ENCODE measurements at places on chromosomes 12 and 14.

- no peak for DNase-seq
Observed at GRCh38 chr12:103635419-103635818, 48.3 kb downstream of the STAB2 start.

GRCh38 chr12:2256453-2256852 lies 203.7 kb downstream of the CACNA1C start:
- no peak for DNase-seq

DNA sequence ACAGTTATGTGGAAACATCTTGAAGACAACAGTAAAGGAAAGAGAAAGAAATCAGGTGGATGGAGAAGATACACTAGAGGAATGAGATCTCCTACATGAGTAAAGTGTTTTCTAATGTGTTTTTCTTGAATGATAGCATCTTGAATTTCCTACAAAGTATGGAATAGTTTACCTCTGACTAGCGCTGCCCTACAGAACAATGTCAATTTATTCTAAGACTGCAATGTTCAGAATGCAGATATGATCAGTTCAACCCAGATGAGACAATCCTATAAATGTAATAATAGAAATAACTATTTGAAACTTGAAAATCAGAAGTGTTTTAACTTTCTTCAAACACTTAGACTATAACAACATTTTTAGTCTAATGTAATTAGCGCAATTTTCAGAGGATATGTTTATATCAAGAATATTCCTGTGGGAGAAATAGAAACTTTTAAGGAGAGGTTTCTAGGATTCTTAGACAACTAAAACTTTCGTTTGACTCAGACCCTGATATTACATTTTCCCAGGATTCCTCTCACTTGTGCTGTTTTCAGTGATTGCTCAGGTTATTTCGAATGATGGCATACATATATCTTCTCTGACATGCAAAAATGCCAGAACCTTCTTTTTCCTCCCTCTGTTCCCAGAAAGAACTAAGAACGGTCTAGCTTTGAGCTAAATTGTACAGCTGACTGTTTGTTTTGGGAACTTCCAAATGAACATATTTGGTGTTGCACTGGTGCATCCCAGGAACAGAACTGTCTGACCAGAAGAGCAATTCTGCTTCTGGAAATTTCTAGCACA lies 1017.4 kb downstream of the DIO2 start:
- DNase-seq = no peak

DNA sequence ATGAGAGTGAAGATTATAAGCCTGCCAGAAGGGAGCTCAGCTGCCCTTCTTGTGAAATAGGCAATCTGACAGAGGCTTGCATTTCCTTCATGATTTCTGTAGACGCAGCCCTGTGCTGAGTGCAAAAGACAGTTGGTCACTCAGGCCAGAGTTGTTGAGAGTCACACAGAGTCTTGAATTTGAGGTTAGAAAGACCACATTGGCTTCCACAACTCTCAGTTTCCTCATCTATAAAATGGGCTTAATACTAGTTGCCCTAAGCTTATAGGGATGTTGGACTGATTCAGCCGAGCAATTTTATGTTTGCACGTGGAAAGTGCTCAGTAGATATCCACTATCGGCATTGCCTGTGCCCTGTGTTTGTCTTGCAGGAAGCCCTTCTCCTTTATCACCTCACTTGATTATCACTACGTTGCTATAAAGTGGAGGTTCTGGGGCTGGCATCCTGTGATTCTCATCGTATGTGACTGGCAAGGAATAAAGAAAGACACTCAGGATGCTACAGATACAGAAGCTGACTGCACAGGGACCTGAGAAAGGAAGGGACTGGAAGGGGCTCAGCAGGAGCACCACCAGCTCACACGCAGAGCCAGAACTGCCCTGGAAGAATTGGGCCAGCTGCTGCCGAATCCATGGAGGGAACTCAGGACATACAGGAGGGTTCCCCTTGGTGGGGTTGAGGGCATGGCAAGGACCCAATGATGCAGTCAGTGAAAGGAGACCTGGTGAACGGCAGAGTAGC lies 19.8 kb upstream of the SERPINA4 start:
- no peak for DNase-seq

DNA sequence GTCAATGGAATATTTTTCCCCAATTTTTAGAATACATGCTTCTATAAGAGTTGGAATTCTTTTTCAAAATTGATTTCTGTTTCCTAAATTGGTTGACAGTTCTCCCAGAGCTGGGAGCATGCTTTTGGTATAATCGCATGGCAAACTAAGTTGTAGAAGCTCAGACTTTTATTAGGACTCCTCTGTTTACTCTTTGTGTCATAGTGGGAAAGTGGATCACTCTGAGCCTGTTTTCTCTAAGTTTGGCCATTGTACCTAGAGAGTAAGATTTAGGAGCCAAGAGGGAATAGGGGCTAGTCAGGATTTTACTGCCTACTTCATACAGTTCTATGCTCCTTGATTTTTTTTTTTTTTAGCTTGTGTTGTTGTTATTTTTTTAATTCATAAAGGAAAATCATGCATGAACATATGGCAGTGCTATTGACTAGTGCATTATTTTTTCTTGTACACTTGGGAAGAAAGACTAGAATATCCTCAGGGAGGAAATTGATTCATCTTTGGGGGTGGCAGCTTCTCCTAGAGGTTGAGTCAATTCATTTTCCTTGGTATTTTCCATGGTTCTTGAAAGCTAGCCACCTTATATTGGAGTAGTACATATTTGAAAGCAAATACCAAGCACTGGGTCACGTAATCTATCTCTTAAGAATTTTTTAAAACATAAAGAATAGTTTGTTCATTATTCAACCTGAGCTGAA lies 77.7 kb upstream of the TRAF3 start:
- DNase-seq = no peak

DNA sequence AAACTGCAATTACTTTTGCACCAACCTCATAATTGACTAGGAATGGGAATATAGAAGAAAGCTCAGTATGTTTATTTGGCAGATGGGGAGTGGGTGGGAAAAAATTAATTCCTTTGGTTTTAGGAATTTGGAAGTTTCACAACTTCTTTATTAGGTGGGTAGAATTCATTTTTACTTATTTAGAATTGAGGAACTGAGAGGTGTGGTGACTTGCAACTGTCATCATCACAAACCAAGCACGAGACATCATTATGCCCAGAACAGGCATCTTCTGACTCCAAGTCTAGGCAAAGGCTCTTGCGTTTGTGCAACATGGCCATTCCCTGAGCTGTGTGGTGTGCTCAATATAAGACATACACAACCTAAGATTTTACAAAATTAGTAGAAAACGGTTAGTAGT lies 380.0 kb downstream of the ATP23 start:
- no peak for DNase-seq

DNA sequence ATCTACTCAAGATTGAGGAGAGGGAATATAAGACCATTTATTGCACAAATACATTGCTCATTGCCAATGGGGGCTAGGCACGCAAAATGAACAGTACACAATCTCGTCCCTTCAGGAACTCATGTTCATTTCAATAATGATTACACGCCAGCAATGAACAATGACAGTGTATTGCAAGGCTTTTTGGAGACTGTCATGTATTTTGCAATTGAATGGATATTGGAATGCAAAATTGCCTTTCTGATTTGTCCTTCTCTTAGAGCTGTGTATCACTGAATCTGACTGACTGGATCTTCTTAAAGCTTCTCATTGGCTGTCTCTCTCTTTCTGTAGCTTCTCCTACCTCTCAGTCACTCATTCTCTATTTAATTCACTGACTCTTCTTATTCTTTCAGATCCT lies 400.2 kb upstream of the DCN start:
- no peak for DNase-seq

GRCh38 chr12:101064721-101065120 lies 145.3 kb downstream of the SLC5A8 start:
- no peak for DNase-seq

DNA sequence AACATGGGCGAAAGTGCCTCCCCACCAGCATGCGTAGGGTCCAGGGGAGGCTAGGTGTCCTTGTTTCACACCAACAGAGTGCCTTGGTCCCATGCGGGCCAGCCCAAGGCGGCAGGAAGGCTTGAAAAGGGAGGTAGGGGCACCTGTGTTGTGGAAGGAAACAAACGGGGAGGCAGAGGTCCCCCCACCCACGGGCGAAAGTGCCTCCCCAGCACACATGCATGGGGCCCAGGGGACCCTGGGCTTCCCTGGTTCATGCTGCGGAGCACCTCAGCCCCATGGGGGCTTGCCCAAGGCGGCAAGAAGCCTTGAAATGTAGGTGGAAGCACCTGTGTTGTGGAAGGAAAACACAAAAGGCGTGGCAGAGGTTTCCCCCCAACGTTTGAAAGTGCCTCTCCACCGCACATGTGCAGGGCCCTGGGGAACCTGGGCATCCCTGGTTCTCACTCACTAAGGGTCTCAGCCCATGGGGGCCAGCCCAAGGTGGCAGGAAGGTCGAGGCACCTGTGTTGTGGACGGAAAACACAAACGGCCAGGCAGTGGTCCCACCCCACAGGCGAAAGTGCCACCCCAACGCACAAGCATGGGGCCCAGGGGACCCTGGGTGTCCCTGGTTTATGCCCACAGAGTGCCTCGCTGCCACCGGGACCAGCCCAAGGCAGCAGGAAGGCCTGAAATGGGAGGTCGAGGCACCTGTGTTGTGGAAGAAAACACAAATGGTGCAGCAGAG lies 374.7 kb downstream of the ALG10 start:
- DNase-seq = peak; percentile 1

DNA sequence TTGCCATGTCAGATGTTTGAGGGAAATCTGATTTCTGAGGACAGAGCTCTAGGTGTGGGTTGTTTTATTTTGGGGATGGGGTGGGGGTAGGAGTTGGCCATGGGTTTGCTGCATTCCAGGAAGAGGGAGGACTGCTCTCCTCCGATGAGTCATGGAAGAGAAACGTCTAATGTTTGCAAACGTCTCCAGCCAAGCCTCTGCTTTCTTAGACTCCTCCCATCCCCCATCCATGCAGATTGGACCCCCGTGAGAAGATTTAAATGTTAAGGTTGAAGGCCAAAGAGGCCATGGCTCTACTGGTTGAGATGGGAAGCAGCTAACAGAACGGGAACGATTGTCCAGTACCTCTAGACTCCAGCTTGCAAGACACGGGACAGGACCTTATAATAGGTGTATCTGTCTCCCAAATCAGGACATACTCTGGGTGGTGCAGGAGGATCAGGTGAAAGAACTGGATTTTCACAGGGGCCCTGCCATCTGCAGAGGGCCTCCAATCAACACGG lies 11.4 kb upstream of the ATP2A2 start:
- no peak for DNase-seq

- no peak for DNase-seq
Observed at GRCh38 chr14:72856530-72857266, 37.2 kb downstream of the DPF3 start.

GRCh38 chr14:73780896-73781295 lies 66.7 kb upstream of the PNMA1 start:
- no peak for DNase-seq

GRCh38 chr14:99356031-99356608 lies 84.1 kb upstream of the BCL11B start:
- no peak for DNase-seq

DNA sequence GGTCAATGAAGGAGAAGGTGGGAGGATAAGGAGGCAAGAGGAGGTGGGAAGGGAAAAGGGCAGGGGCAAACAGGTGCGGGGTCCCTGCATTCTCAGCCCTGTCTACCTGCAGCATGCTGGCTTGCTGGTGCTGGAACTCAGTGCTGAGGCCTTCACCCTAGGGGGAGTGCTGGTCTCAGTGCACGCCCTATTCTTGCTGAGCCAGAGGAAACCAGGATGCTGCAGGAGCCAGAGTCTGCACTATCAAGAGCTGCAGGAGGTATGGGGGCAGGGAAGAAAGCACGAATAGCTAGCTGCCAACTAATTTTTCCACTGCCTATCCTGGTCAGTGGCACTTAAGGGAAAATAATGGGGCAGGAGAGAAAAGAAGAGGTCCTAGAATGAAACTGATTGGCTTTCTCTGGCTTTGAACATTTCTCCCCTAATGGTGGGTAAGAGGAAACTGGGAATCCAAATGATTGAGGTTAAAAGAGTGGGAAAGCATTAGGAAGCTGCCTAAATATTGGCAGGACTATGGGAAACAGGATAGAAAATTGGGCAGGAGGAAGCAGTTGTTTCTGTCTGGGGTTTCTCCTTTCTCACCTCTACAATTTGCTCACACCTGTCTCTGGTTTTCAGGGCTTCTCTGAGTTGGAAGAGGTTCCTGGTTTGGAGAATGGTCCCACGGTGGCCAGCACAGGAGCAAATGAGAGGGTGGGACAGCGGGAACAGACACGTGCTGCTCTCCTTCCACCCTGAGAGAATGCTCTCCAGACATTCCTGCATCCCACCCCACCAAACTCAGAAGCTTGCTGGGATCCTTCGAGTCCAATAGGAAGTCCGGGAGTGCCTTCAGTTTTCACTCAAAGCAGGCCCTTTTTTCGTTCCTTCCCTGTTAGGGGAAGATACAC lies 1.9 kb downstream of the TMEM253 start:
- peak; percentile 17 for DNase-seq

DNA sequence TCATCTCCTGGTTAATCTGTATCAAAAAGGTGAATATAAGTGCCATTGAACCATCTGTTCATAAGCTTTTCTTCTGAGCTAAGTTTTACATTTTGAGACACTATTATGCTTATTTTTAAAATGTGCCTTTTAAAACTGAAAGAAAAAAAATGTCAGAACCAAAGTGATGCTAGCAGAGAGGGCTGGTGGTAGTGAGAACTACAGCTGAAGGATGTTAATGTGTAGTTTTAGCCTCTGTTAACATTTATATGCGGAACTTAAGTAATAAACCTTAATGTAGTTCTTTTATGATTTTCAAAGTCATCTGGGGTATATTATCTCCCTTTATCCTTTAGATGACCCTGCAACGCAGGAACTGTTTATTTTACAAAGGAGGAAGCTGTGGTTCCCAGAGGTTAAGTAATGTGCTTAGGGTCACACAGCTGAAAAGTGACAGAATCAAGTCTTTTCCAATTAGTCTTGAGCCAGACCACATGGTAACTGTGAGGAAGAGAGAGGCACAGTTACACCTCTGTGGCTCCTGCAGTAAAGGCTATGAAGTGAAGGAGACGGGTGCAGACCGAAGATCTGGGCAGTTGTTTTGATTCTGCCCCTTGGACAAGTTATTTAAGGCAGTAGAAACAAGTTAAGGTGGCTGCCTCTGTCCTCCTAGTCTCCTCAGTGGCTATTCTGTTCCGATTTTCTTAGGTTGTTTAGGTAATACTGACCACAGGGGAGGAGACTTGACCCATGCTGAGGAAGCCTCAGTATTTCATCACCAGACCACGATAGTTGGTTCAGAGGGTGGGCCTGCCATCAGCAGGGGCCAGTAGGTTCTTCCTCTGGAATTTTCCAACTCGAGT lies 23.9 kb downstream of the GNG2 start:
- peak; percentile 37 for DNase-seq

DNA sequence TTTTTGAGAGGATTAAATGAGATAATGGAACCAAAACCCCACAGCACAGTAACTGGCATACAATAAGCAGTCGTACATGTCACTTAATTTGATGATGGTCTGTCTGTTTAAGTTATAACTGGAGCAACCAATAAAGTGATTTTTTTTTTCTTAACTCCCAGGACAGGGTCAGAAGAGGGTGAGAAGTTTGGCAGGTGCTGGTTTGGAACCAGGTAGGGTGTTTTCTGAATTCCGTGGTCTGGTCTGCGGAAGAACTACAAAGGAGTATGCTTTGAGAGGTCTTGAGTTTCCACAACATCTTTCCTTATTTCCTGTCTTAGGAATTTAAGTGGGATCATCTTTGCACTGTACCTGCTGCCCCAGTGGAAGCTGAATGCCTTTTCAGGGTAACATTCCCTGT lies 111.7 kb downstream of the SLC8A3 start:
- no peak for DNase-seq

GRCh38 chr14:53113989-53114388 lies 39.1 kb downstream of the DDHD1 start:
- no peak for DNase-seq
